Endothelial cell of umbilical vein (primary cell): ENCODE measurements at places on chromosomes 13 and 19. TPM values are rescaled to one million over a fixed set of nuclear protein-coding genes. Genes with fewer than 3 reads are reported as not detected.

The GPR12 gene
- not detected in 2 replicates for total RNA-seq

The PRRG2 gene
- total RNA-seq = 1.5 and 2.6 TPM in 2 replicates

The KLK1 gene
- not detected in 2 replicates for total RNA-seq

The LRFN3 gene
- 15.9 and 17.3 TPM in 2 replicates for total RNA-seq

The CD33 gene
- total RNA-seq = not detected in 2 replicates

The SIGLEC12 gene
- total RNA-seq = not detected in 2 replicates

The SELENOV gene
- not detected in 2 replicates for total RNA-seq

The ZNF790 gene
- 5.2 and 5.6 TPM in 2 replicates for total RNA-seq

DNA sequence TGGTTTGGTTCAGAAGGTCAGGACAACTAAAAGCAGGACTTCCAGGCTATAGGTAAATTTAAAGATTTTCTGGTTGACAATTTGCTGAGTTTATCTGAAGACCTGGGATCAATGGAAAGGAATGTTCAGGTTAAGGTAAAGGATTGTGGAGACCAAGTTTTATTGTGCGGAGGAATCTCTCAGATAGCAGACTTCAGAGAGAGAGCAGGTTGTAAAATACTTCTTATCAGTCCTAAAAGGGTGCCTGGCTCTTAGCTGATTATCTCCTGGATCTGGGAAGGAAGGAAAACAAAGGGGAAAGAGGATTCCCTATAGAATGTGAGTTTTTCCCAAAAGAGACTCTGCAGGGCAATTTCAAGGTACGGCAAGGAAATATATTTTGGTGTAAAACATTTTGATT, 851.5 kb downstream of the DACH1 start:
- DNase-seq = no peak
- H3K36me3 ChIP-seq = no peaks in the 10 kb centered on the region
- H3K27me3 ChIP-seq = no peaks in the 10 kb centered on the region
- H3K4me1 ChIP-seq = no peaks in the 10 kb centered on the region
- no peak overlapping the region for H3K4me3 ChIP-seq

- no peaks in the 10 kb centered on the region for H3K27me3 ChIP-seq
- no peak overlapping the region for H3K4me3 ChIP-seq
- no peaks in the 10 kb centered on the region for H3K36me3 ChIP-seq
- no peak overlapping the region for H3K27ac ChIP-seq
- H3K4me1 ChIP-seq = no peaks in the 10 kb centered on the region
Observed at GRCh38 chr19:23254141-23254910, 4.1 kb upstream of the ZNF724 start.

- no peak for DNase-seq
- H3K4me1 ChIP-seq = peaks cover 11% of the 10 kb centered on the region
- no peaks in the 10 kb centered on the region for H3K27me3 ChIP-seq
- H3K4me3 ChIP-seq = no peak overlapping the region
- H3K27ac ChIP-seq = peak overlapping the region; percentile 12
- H3K36me3 ChIP-seq = no peaks in the 10 kb centered on the region
Observed at GRCh38 chr19:15265214-15265849, 33.1 kb upstream of the EPHX3 start.

GRCh38 chr13:51823359-51823758, 19.4 kb upstream of the DHRS12 start:
- DNase-seq = no peak
- H3K27ac ChIP-seq = no peak overlapping the region
- no peaks in the 10 kb centered on the region for H3K36me3 ChIP-seq

DNA sequence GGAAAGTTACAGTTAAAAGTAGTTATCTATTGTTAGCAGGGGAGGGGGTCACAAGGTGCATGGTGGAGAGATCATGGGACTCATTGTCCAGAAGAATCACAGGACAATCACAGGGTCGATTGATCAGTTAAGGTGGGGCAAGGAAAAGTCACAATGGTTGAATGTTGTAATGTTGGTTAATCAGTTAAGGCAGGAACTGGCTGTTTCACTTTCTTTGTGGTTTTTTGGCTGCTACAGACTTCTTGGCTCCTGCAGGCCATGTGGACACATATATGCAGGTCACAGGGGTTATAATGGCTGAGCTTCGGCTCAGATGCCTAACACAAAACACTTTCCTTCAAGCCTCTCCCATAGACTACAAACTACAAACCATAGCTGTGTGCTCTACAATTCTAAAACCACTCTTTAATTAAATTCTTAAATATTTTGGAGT, 6.9 kb upstream of the ZNF431 start:
- no peak for DNase-seq
- H3K27ac ChIP-seq = no peak overlapping the region
- no peak overlapping the region for H3K4me3 ChIP-seq
- no peaks in the 10 kb centered on the region for H3K27me3 ChIP-seq
- H3K4me1 ChIP-seq = no peaks in the 10 kb centered on the region

GRCh38 chr13:20191311-20192157, 1.2 kb downstream of the GJB2 start:
- no peak for DNase-seq
- H3K27me3 ChIP-seq = peaks cover 64% of the 10 kb centered on the region
- no peak overlapping the region for H3K4me3 ChIP-seq
- no peak overlapping the region for H3K27ac ChIP-seq
- H3K36me3 ChIP-seq = no peaks in the 10 kb centered on the region
- no peaks in the 10 kb centered on the region for H3K4me1 ChIP-seq

- H3K4me3 ChIP-seq = no peak overlapping the region
- no peaks in the 10 kb centered on the region for H3K27me3 ChIP-seq
- peaks cover 3% of the 10 kb centered on the region for H3K4me1 ChIP-seq
- H3K36me3 ChIP-seq = no peaks in the 10 kb centered on the region
- H3K27ac ChIP-seq = no peak overlapping the region
Observed at GRCh38 chr13:51397262-51397941, 55.4 kb downstream of the INTS6 start.

GRCh38 chr19:42422901-42423461, 4.2 kb downstream of the LIPE start:
- peak overlapping the region; percentile 49 for H3K4me3 ChIP-seq
- H3K4me1 ChIP-seq = peaks cover 29% of the 10 kb centered on the region
- peak overlapping the region; percentile 55 for H3K27ac ChIP-seq

DNA sequence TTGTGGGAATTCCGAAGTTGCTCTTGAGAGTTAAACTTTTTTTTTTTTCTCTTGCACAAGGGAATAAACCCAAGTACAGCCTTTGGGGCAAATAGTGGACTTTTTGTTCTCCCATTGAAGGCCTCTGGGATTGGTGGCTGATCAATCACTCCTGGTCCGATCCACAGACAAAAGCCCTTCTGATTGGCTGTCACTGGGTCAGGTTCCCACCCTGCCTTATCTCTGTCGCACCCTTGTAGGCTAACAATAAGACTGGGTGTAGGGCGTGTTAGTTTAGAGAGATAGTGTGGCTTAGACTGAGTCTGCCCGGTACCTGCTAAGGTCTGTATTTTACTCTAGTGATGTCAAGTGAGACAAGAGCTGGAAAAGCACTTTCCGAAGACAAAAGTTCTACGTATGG, 380.8 kb downstream of the NDFIP2 start:
- no peaks in the 10 kb centered on the region for H3K4me1 ChIP-seq
- no peaks in the 10 kb centered on the region for H3K27me3 ChIP-seq
- no peak overlapping the region for H3K27ac ChIP-seq
- no peak overlapping the region for H3K4me3 ChIP-seq
- H3K36me3 ChIP-seq = no peaks in the 10 kb centered on the region
- DNase-seq = no peak

DNA sequence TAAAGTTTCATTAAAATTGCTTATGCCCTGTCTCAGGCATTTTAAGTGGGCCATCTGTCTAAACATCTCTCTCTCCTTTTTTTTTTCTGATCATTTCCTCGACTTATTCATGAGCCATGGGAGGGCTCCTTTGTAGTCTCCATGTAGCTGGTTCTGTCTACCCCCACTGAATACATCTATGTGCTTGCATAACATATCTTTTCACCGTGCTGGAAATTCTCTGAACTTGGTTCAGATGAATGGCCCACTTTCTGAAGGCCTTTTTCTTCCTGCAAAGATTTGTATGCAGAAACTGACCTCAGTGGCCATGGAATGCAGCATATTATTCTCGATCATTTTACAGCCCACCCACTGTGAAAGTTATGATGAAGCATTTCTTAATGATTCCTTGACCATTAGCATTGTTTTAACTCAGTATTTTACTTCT, 225.3 kb downstream of the GGACT start:
- no peaks in the 10 kb centered on the region for H3K27me3 ChIP-seq
- no peak overlapping the region for H3K4me3 ChIP-seq
- peaks cover 12% of the 10 kb centered on the region for H3K4me1 ChIP-seq
- no peak overlapping the region for H3K27ac ChIP-seq

DNA sequence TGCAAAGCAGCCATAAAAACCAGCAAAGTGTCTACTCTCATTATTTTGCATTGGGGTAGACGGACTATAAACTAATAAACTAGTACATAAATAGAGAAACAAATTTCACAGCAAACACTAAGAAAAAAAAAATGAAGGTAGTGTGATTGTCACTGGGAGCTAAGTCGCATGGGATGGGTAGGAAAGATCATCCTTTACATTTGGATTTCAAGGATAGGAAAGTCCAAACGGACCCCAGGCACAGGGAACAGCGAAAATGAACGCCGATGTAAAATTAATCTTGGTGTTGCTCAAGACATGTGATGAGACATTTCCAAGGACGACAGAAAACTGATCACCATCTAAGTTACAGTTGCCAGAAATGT, 690 bp upstream of the SGTA start:
- H3K4me3 ChIP-seq = peak overlapping the region; percentile 2
- H3K27ac ChIP-seq = peak overlapping the region; percentile 63
- no peaks in the 10 kb centered on the region for H3K36me3 ChIP-seq
- H3K27me3 ChIP-seq = no peaks in the 10 kb centered on the region
- peaks cover 24% of the 10 kb centered on the region for H3K4me1 ChIP-seq
- no peak for DNase-seq

GRCh38 chr13:29721766-29722165, 126.3 kb upstream of the SLC7A1 start:
- H3K27me3 ChIP-seq = peaks cover 4% of the 10 kb centered on the region
- no peak overlapping the region for H3K27ac ChIP-seq
- H3K4me3 ChIP-seq = no peak overlapping the region
- no peaks in the 10 kb centered on the region for H3K36me3 ChIP-seq

- H3K4me3 ChIP-seq = no peak overlapping the region
- H3K27ac ChIP-seq = no peak overlapping the region
- H3K4me1 ChIP-seq = peaks cover 4% of the 10 kb centered on the region
- no peak for DNase-seq
- no peaks in the 10 kb centered on the region for H3K36me3 ChIP-seq
Observed at GRCh38 chr13:77865622-77866021, 53.0 kb downstream of the EDNRB start.

- no peaks in the 10 kb centered on the region for H3K36me3 ChIP-seq
- no peak overlapping the region for H3K4me3 ChIP-seq
- no peak for DNase-seq
- H3K27me3 ChIP-seq = no peaks in the 10 kb centered on the region
Observed at GRCh38 chr19:7417671-7418324, 69.1 kb downstream of the ARHGEF18 start.

DNA sequence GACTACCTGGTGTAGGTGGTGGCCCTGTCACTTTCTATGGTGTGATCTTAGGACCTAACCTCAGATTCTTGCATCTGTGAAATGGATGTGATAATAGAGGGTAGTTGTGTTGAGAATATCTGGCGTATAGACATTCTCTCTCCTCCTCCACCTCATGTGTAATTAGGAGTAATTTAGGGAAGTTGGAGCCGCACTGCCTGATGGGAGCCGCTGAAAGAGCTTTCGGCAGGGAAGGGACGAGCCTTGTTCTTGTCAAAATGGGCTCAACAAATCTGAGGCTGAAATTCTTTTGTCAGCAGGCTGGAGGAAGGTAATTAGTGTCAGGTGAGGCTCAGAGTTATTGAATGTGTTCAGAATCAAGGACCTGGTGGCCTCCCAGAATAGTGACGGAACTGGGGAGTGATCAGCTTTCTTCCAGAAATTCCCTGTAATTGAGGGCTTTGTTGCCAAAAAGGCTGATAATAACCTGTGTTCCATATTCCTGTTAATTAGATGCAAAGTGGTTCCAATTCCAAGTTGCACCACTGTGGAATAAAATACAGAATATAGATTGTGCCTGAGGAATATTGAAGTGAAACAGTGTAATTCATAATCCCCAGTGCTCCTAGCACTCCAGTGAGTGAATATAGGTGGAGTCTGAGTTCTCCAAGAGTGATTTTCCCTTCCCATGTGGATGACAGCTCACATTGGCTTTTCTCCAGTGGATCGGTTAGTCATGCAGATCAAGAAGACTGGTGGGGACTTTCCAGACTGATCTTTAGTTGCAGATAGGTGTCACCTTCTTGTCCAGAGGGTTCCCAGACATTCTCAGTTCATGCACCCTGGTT, 47.5 kb downstream of the SPATA13 start:
- H3K36me3 ChIP-seq = no peaks in the 10 kb centered on the region
- no peak overlapping the region for H3K27ac ChIP-seq
- peaks cover 17% of the 10 kb centered on the region for H3K4me1 ChIP-seq
- H3K27me3 ChIP-seq = no peaks in the 10 kb centered on the region
- DNase-seq = peak; percentile 78
- H3K4me3 ChIP-seq = no peak overlapping the region

GRCh38 chr19:45716359-45717130, 14.2 kb downstream of the FBXO46 start:
- H3K4me3 ChIP-seq = peak overlapping the region; percentile 93
- H3K27me3 ChIP-seq = no peaks in the 10 kb centered on the region
- H3K27ac ChIP-seq = peak overlapping the region; percentile 43

DNA sequence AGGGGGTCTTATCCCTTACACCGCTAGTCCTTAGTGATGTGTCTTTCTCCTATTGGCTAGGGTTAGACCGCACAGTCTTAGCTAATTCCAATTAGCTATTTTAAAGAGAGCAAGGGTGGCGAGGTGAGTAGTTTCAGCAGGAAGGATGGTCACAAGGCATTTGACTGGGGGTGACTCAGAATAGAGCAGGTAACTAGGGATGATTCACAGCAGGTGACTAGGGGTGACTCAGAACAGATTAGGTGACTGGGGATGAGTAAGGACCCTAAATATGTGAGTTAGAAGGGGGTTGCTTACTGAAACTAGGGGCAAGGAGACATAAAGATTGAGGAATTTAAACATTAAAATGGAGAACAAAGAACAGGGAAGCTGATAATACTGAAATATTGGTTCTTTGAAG, 64.3 kb downstream of the ZNF66 start:
- DNase-seq = no peak
- H3K4me3 ChIP-seq = no peak overlapping the region
- no peaks in the 10 kb centered on the region for H3K27me3 ChIP-seq
- no peaks in the 10 kb centered on the region for H3K4me1 ChIP-seq
- no peak overlapping the region for H3K27ac ChIP-seq

GRCh38 chr19:9644472-9644871, 23.4 kb upstream of the ZNF561 start:
- no peak for DNase-seq
- H3K4me1 ChIP-seq = no peaks in the 10 kb centered on the region
- H3K27ac ChIP-seq = no peak overlapping the region
- H3K36me3 ChIP-seq = no peaks in the 10 kb centered on the region
